ENCODE measurements at places on chromosomes 11 and 22. TPM values are rescaled to one million over a fixed set of nuclear protein-coding genes. Genes with fewer than 3 reads are reported as not detected.

DNA sequence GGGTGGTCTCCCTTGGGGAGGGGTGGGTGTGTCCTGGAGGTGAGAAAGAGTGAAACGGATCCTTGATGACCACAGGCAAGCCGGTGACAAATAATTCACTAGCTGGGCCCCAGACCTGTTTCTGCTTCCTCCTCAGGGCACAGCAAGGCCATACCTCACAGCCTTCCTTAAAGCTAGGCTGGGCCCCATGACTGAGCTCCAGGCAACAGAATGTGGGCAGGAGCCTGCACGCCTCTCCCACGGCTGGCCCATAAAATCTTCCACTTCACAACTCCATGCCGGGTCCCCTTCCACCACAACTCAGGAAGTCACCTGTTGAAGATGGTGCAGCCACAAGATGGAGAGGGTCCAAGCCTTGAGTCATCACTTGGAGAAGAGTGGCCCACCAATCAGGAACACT lies 23.9 kb downstream of the SLC22A12 start:
- DNase-seq, result no peak

DNA sequence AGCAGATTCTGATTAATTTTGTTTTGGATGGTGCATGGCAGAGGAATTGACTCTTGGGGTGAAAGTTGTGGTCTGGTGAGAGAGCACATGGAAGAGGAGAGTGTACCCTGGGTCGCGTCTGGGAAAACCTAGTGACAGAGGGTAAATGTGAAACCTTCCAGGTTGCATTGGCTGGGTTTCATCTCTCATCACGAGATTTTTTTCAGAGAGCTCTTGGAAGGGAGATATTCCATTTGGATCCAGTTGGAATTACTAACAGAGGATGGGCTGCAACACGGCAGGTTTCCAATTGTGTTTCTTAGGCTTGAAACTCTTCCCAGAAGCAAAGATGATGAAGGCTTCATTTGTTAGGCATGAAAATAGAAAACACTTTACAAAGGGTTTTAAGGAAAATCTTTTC lies 109.7 kb upstream of the MTMR2 start:
- DNase-seq, result no peak

GRCh38 chr11:23226331-23227077 lies 366.2 kb upstream of the CCDC179 start:
- no peak for DNase-seq

GRCh38 chr11:70551351-70552166 lies 153.2 kb downstream of the CTTN start:
- DNase-seq, result no peak

DNA sequence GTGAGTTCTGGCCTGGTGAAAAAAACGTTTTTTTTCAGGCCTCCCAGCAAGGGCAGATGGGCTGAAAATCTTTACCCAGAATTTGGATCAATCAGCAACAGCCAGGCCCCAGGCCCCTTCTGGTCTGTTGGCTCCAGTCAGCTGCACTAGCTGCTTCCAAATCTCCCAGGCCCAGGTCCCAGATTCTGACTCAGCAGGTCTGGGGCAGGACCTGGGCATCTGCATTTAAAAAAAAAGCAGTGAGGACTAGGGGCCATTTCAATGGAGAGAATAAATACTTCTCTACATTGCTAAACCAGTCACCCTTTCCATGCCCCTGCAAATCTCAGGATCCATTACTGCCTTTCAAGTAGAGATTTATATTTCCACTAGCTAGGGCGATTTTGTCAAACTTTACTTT lies 4.3 kb downstream of the SLC15A3 start:
- peak; percentile 39 for DNase-seq

DNA sequence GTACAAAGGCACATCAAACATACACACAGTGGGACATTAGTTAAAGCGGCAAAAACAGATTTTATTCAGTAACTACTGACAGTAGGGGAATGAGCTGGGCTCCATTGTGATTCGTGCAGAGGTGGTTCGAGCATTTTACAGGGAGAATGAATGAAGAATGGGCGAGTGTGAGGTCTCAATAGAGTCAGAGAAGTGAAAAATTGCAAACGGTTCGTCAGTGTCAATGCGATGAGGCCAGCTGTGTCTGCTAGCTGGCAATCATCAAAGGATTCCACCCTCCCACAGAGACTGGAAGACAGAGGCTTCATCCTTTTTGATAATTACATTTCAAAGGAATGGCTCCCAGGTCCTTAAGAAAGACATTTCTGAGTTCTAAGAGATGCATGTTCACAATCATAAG lies 17.4 kb downstream of the OR4D9 start:
- DNase-seq, result no peak

DNA sequence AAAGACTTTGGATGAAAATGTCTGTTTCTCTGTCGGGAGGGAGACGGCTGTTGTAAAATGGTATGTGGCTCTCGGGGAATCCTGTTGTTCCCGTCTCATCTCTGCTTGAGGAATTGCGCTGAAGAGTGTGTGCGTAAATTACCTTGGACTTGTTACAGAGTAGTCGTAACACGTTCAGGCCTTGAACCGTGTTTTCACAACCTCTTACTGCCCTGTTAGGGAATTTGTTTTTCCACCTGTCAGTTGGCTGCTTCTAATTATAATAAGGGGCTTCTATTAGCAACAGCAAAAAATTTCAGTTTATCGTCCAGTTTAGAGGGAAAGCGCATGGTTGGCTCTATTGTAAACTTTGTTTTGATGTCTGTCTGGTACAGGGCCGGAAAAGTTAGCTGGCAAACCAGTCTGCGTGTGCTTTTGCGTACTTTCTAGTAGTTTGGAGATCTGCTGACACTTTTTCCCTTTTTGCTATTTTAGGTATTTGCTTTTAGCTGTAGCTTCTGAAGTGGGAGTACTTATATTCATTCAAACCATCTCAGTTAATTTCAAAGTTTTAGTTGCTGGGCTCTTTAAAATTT lies 1.5 kb downstream of the HIPK3 start:
- DNase-seq, result peak; percentile 14

DNA sequence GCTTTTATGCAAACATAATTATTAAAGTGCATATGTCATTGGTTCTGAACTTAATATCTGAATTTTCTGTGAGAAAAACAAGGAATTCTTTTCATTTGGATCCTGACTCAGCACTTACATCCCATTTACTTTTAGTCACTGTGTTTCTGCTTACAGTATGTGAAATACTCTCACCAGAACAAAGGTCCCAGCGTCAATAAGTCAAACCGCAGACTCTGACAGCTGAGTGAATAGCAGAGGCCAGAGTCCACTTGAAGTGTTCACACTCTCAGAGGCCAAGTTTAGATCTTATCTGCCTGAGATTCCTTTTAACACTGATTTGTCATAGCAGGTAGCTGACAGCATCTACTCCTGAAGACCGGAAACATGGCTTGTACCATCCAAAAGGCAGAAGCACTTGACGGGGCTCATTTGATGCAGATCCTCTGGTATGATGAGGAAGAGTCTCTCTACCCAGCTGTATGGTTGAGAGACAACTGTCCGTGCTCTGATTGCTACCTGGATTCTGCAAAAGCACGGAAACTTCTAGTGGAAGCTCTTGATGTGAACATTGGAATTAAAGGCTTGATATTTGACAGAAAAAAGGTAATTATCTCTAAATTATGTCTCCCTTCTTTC lies 14.6 kb downstream of the BBOX1 start:
- DNase-seq, result no peak

DNA sequence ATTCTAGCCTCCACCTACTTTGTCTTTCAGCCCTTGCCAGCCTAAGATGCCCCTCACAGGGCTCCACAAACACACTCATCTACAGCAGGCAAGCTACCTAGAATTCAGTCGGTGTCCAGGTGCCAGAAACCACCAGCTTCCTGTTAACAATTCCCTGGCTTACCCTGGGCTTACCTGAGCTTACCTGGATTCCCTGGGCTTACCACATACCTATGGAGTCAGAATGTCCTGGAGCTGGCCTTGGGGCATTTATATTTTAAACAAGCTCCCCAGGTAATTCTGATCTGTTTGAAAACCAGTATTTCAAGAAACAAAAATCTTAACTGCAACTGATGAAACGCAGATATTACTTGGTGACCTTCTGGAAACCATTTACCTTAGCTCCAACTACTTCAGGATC lies 123.6 kb downstream of the SLC1A2 start:
- no peak for DNase-seq

- peak; percentile 16 for DNase-seq
Measured at GRCh38 chr11:112961751-112962578, 745 bp downstream of the NCAM1 start.

GRCh38 chr22:49972163-49973017 lies 11.8 kb downstream of the PIM3 start:
- DNase-seq, result no peak

DNA sequence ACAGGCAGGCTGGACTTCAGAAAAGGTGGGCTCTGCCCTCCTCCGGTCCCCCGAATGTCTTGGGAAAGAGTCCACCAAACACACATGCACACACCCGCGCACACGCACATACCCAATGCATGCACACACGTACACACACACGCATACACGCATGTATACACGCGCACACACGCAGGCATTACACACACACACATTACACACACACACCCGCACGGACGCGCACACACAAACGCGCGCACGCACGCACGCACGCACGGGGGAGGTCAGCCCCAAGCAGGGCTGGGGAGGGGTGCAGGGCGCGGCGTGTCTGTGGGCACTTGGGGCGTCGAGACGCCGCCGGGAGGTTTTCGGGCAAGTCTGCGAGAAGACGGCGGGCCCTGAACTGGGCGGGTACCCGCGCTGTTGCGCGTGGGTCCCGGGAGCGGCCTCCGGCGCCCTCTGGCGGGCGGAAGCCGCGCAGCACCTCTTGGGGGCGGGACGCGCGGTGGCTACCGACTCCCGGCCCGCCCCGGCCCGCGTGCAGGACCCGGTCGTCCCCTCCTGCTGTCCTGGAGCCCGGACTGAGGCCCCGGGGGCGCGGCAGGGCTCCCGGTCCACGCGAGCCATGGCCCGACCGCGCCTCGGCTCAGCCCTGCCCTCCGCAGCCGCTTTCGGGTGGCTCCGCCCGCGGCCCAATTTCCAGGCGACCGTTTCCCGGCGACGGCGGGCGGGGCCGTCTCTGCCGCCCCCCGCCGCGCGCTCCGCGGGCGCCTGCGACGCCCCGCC lies 3.6 kb downstream of the SEPTIN5 start:
- peak; percentile 74 for DNase-seq

DNA sequence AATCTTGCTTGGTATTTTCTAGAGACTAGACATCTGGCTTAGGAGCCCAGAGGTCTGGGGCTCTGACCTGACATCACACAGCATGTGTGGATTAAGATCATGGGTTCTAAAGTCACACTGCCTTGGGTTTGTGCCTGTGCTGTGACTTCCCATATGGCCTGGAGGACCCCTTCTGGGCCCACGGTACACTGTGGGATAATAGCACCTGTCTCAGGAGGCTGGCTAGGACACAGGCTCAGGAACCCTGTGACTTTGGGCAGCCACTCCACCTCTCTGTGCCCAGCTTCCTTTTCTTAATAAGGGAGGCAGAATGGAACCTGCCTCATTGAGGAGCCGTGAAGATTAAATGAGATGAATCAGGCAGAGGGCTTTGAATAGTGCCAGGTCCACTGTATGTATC lies 99.2 kb upstream of the B3GAT1 start:
- no peak for DNase-seq

- peak; percentile 44 for DNase-seq
Measured at GRCh38 chr11:43578346-43579170, 102.0 kb upstream of the HSD17B12 start.

GRCh38 chr22:49011379-49011768 lies 816.3 kb downstream of the BRD1 start:
- DNase-seq, result no peak

- no peak for DNase-seq
Measured at GRCh38 chr11:67548555-67549110, 25.4 kb upstream of the CABP2 start.

DNA sequence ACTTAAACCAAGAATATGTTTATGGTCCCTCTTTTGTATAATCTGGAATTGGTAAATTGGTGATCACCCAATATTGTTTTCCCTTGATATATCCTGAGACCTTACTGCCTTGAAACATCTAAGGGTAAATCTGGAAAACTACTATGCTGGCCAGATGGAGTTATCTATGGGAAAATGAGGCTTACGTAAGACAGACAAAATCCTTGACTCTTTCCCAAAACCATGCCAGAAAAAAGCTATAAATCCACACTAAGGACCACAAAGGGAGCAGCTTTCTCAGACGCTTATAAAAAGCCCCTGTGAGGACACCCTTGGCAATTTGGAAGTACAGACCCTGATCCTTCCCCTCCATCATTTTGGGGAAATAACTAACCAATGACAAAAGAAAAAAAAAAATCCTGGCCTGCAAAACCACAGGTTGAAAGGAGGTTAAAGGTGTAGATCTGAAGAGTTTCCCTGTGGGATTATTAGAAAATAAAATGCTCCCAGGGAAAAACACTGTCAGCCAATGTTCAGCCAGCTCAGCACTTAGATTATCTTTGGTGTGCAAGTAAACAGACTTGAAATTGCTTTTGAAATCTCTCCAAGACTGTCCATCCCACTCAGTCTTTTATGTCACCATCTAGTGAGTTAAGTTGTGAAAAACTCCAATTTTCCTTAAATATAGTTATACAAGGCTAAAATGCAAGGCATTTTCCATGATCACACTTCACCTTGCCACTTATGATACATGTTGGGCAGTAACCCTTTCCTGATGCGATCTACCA lies 6.6 kb upstream of the AMBRA1 start:
- no peak for DNase-seq

- no peak for DNase-seq
Measured at GRCh38 chr11:11899401-11899800, 57.6 kb downstream of the USP47 start.

GRCh38 chr11:11009179-11009578 lies 151.3 kb upstream of the ZBED5 start:
- DNase-seq, result no peak

GRCh38 chr11:16015741-16016467 lies 340.4 kb downstream of the SOX6 start:
- DNase-seq, result no peak

- DNase-seq, result no peak
Measured at GRCh38 chr11:20762980-20763379, 93.6 kb downstream of the NELL1 start.

- no peak for DNase-seq
Measured at GRCh38 chr22:19701420-19702145, 12.7 kb upstream of the SEPTIN5 start.

- no peak for DNase-seq
Measured at GRCh38 chr11:75275581-75275980, 35.0 kb downstream of the TPBGL start.

SYTL2 gene
- 37.4 TPM for total RNA-seq

ROBO3 gene
- total RNA-seq, result 19.3 TPM

GVQW3 gene
- total RNA-seq, result 0.54 TPM

NRIP3 gene
- total RNA-seq, result 11.1 TPM

ARHGEF17 gene
- 10.9 TPM for total RNA-seq

SC5D gene
- total RNA-seq, result 44.0 TPM

PRRG4 gene
- total RNA-seq, result 0.13 TPM

AP5B1 gene
- 7.6 TPM for total RNA-seq

ANO5 gene
- total RNA-seq, result not detected
